Activated T-cell treated with anti-CD3 and anti-CD28 coated beads for 1 hour (primary cell): ENCODE measurements at places on chromosomes 7 and 10.

- no peak for DNase-seq
Measured at GRCh38 chr7:105024734-105025133, 10.7 kb downstream of the KMT2E start.

- no peak for DNase-seq
Measured at GRCh38 chr7:1639071-1639470, 31.0 kb upstream of the ELFN1 start.

GRCh38 chr7:128304212-128304611, 39.5 kb downstream of the RBM28 start:
- no peak for DNase-seq

DNA sequence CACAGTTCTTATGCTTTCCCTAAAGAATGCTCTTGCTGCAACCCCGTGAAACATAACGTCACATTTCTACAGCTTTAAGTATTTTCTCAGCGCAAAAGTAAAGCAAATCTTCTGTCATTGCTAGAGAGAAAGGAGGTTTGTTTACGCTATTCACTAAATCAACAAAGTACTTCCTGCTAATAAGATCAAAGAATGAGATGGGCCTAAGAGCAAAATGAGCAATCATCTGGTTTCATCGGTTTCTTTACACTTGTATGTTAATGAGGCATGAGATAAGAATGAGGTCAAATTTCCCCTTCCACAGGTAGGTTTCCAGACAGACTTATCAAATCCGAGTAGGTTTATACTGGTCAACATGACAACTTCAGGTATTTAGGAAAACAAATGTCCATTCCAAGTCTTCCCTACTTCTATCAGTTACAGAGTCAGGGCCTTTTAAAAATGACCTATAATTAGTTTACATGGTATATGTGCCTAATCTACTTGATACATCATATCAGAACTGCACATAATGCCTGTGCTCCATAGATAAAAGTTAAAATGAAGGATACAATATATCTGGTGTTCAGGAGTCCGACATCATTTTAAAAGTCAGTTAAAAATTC, 8.4 kb downstream of the USP6NL start:
- no peak for DNase-seq

DNA sequence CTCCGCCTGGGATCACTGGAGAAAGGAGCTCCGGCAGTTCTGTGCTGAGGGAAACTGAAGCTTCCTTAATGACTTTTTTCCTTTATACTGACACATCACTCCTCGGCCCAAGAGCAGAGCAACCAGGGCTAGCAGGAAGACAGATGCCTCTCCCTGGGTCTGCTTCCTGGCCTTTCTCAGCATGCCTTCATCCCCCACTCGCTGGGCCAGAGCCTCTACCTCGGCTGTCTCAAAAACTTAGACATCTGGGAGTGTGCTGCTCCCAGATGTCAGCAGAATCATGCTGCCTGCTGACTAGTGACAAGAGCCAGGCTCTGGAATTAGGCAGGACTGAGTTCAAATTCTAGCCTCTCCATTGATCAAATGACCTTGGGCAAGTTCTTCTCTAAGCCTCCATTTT, 24.4 kb upstream of the LRRC4 start:
- DNase-seq = no peak
